ENCODE measurements at places on chromosomes 1 and 21.
A peak's percentile ranks its signal among the peaks of the same experiment; 100 is the strongest.

DNA sequence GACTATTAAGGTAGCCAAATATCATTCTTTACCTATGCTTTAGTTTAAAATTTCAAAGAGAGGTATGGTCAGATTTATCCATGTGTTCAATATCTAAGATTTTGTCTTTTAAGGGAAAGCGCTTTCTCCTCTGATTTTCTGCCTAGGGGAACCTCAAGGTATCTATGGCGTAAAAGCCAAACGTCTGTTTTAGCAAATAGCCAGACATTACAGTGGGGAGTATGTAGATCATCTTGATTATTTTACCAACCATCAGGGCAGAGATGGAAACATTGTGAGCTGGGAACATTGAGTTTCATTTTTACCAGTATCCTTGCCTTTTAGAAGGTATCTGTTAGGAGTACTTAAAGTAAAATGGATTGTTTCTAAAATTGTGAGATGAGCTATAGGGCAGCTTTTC, 71.0 kb downstream of the LEPR start:
- DNase-seq: no peak

GRCh38 chr1:237448042-237448441, 406.1 kb downstream of the RYR2 start:
- DNase-seq: no peak

DNA sequence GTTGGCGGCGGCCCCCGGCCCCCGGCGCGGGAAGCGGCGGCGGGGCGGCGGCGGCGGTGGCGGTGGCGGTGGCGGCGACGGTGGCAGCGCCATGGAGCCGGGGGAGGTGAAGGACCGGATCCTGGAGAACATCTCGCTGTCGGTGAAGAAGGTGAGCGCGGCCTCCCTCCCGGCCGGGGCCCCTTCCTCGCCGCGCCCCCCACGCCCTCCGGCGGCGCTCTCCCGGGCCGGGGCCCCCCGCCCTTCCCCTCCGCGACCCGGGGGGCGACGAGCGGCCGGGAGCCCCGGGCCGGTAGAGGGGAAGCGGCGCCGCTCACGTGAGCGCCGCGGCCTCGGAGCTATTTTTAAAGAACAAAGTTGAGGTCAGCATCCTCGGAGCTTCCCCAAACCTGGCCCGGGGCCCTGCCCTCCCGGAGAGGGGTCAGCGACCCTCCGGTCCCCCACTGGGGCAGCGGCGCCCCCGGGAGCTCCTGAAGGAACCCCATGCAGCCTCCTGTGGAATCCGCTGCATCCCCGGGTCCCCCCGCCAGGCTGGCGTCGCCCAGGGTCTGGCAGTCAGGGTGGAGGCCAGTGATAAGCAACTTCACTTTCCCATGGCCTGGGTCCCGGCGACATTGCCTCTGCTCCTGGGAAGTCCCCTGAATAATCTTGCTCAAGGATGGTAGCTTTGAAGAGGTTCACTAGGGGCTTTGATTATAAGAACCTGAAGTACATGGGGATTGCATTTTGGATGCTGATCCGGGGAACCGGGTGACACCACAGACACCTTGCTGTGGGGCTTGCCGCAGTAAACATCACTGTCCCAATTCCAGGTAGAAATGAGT, 560 bp downstream of the PLEKHM2 start:
- DNase-seq: no peak

- no peak for DNase-seq
Observed at GRCh38 chr21:15614766-15615165, 115.0 kb upstream of the USP25 start.

- peak; percentile 25 for DNase-seq
Observed at GRCh38 chr1:20640183-20640597, 6.9 kb downstream of the PINK1 start.

DNA sequence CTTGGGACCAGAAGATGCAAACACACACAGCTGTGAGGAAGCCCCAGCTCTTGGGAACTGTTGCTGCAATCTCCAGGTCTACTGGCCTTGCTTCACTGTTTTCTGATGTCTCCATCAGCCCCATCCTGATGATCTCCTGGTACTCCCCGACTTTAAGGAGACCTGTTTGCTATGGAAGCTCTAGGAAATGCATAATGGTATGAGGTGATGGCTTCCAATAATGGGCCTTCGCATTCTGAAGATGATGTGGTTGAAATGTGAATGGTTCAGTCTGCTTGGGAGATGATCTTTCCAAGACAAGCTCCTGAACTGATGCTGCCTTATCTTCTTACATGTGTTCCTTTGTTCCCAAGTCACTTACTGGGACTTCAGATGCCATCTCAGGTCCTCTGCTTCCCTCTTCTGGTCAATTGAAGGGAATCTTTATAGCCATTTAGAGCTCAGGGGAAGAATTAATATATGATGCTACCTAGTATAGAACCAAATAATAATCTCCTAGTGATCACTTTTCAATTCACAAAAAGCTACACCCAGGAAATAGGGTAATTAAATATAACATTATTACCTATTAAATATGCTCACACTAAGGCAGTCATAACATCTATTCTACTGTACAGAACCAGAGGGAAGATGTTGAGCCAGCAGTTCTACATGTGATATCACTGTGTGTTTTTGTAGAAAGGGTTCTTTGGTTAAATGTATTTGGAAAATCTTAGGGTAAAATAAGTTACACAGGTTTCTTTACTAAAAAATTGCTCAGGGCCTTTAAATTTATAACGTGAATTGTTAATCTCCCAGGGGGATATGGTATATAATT, 73.9 kb upstream of the VTCN1 start:
- DNase-seq: no peak

GRCh38 chr21:29318354-29318753, 19.6 kb downstream of the BACH1 start:
- DNase-seq: no peak

GRCh38 chr21:46119144-46119636, 21.3 kb downstream of the COL6A2 start:
- DNase-seq: no peak

DNA sequence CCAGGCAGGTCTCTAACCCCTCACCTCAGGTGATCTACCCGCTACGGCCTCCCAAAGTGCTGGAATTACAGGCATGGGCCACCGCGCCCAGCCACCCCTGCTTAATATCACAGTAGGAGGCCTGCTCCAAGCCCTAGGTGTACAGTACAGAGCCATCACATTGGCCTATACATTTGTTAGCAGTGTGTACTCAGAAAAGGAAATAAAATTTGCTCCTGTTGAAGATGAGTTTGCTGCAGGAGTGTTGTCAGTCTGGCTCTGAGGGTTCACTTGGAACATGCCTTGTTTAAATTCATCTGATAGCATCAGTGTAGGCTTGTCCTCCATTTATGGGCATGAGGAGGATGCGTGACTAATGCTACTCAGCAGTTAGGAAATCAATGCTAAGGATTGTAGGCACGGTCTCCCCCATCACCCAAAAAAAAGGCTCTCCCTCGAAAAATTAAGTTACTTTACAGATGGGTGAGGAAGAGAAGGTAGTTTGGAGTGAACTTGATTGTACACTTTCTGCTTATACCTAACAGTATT, 4.6 kb upstream of the ENAH start:
- DNase-seq: no peak

DNA sequence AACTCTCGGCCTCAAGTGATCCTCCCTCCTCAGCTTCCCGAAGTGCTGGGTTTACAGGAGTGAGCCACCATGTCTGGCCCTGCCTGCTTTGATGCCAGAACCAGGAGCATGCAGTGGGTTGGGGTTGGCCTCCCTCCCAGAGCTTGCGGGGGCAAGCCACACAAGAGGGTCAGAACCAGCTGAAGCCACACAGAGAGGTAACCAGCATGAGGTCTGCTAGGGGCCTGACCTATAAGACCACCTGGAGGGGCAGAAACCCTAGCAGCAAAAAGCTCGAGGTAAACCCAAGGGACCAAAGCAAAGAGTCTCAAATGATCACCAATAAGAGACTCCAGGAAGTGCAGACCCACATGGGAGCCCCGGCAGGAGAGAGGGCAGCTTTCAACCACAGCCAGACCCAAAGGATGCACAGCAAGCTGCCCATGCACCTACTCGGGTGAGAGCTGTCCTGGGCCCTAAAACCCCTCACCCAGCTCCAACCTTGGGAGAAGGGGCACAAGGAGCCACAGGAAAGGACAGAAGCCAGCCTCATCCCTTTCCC, 81.2 kb downstream of the TOMM20 start:
- DNase-seq: no peak
